SW 1271 (cell line): ENCODE measurements at places on chromosomes 7 and 10.

DNA sequence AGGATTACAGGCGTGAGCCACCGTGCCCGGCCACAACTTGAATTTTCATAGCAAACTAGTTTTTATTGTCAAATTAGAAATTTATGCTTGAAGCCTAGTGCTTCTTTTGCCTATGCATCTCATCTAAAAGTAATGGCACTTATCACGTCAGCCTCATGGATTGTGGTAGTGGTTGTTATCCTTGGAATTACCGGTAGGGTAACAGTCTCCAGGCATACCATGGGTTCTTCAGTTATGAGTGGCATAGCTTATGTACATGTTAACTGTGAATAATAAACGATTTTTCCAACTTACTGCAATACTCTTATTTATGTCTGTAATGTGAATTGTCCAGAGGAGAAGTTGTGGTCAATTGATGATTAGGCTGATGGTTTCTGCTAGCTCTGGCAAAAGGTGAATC lies 63.1 kb downstream of the BMPR1A start:
- no peak for DNase-seq

- no peak for DNase-seq
Observed at GRCh38 chr10:93752761-93753160, 5.0 kb upstream of the LGI1 start.

- DNase-seq, result no peak
Observed at GRCh38 chr10:67115972-67116371, 190.1 kb downstream of the LRRTM3 start.

GRCh38 chr10:132320654-132321469 lies 11.1 kb upstream of the LRRC27 start:
- DNase-seq, result no peak

DNA sequence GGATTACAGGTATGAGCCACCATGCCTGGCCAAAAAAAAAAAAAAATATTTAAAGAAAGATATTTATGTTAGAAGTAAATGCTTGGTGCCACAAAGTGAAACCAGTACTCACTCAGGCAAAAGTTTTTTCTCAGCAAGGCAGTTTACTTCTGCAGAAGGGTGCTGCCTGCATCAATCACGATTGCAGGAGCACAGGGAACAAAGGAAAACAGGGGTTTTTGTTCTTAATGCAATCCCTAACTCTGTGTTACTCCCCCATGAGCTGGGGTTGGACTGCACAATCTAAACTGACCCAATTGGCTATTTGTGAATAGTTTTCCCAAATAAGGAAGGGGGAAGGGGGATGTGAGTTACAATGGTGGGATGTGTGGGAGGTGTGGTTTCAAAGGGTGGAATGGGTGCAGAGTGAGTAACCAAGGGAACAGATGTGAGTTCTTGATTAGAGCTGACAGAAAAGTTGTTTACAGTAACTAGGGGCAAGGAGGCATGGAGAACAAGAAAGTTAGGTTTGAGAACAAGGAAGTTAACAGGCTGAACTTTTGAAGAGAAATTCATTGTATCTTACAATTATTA lies 255.4 kb downstream of the TYW1 start:
- no peak for DNase-seq

DNA sequence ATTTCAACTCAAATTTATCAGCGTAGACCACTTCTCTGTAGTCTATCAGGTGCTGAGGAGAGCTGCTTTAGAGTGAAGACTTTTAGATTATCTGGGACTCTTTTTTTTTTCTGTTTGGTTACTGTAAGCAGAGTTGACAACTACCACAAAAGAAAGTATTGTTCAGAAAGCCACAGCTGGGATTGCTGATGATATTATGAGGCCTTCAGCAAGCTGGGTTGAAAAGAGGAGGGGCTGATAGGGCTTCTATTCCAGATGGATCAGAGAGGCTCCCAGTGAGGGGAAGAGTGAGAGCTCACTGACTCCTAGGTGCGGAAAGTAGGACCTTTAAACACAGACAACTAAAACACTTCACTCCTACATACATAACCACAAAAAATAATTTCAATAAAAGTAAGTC lies 188.5 kb upstream of the FERD3L start:
- no peak for DNase-seq

- no peak for DNase-seq
Observed at GRCh38 chr10:103475437-103475836, 3.6 kb downstream of the CALHM3 start.

DNA sequence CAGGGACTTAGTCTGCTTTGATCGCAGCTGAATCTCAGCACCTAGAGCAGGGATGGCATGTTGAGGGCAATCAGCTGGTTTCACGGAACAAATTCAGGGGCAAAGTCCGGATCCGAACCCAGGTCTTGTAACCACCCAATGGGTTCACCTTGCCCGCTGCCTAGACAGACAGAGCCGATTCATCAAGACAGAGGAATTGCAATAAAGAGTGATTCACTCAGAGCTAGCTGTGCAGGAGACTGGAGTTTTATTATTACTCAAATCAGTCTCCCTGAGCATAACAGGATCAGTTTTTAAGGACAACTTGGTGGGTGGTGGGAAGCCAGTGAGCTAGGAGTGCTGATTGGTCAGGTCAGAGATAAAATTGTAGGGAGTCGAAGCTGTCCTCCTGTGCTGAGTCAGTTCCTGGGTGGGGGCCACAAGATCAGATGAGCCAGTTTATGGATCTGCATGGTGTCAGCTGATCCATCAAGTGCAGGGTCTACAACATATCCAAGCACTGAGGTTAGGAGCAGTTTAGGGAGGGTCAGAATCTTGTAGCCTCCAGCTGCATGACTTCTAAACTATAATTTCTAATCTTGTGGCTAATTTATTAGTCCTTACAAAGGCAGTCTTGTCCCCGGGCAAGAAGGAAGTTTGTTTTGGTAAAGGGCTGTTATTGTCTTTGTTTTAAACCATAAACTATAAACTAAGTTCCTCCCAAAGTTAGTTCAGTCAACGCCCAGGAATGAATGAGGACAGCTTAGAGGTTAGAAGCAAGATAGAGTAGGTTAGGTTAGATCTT lies 43.5 kb upstream of the CHST3 start:
- DNase-seq, result no peak

- DNase-seq, result no peak
Observed at GRCh38 chr10:18797286-18797685, 138.1 kb downstream of the ARL5B start.

GRCh38 chr7:127382301-127383085 lies 10.0 kb downstream of the ZNF800 start:
- no peak for DNase-seq

DNA sequence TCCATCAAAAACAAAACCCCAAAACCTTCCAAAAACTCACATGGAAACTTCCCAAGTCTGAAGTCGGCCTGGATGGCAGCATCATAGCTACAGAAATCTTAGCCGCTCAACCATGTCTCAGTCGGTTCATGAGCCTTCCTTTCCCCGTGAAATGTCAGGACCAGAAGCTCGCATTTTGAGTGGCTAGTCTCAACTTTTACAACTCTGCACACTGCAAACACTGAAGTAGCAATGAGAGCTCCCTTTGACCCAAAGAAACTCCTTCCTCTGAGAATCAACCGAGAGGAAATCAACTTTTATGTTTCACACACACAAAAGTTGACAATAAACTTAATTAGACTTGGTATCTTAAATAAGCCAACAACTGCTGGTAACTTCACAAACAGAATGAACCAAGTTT lies 37.6 kb upstream of the RNF32 start:
- no peak for DNase-seq

DNA sequence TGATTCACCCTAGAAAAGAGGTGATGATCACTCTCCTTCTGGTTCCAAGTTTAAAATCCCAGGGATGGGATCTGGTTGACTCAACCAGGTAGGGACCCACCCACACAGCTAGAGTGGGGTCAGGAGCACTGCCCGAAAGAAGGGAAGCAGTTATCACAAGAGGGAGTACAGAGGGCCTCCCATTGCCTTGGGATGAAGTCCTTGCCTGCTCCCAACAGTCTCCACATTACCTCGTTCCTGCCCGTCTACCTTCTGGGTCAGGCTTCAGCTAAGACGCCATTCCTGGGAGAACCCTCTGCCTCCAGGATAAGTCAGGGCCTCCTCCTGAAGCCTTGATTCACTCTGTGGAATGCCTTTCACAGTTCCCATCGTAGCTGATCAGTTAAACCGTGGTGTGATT lies 23.8 kb downstream of the ZMIZ2 start:
- DNase-seq, result no peak

DNA sequence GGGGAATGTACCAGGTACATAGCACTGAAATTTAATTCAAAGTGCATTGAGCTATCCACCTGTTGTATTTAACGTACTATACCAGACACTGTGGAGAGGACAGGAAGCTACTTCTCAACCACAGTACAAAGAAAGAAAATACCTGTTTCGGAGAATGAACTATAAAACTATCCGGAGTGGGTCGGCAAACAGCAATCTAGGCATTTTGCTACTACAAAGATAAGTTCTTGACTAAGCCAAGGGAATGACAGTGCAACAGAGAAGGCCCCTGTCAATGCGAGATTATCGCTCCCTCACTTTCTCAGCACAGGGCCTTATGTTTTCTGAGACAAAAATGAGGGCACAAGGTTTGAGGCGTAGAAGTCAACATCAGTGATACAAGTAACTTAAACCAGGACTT lies 27.4 kb downstream of the SFMBT2 start:
- DNase-seq, result no peak

GRCh38 chr10:117462816-117463544 lies 79.6 kb upstream of the EMX2 start:
- DNase-seq, result no peak

DNA sequence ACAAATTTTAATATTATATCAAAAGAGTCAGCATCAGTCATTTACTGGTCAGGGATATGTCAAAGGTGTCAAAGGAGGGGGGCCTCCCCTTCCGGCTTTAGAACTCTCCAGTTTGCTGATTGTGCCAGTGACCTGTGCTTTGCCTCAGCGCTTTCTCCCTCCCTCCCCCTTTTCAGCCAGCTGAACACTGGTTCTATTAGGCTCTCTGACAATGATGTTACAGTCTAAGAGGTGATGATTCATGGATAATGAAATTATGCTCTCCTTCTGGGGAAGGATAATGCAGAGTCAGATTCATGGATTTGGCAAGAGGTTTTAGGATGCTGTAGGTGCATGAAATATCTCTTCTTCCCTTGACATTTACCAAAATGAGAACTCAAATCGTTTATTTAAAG lies 6.1 kb downstream of the LRRTM3 start:
- DNase-seq, result no peak

DNA sequence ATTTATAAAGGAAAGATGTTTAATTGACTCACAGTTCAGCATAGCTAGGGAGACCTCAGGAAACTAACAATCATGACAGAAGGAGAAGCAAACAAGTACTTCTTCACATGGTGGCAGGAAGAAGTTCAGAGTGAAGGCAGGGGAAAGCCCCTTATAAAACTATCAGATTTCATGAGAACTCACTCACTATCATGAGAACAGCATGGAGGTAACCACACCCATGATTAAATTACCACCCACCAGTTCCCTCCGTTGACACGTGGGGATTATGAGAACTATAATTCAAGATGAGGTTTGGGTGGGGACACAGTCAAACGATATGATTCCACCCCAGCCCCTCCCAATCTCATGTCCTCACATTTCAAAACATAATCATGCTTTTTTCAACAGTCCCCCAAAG lies 124.2 kb upstream of the PCGF5 start:
- DNase-seq, result no peak

- DNase-seq, result no peak
Observed at GRCh38 chr10:47361293-47361692, 13.1 kb downstream of the RBP3 start.

GRCh38 chr10:34058845-34059614 lies 724.6 kb upstream of the NRP1 start:
- DNase-seq, result no peak

DNA sequence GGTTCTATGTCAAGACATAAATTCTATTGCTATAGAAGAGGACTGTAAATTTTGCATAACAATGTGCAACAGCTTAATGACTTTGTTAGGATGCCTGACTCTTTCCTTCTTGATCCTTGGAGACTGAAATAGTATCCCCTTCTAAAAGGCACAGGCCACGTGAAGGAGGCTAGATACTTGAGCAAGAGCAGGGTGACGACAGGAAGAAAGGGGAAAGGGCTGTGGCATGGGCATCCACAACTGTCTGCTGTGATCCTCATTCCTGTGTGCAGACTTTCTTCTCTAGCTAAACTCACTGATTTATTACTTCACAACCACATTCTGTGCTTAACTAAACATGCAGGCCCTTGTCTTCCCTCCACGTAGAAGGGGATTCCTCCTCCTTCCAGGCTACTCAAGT lies 1111.8 kb upstream of the C7orf33 start:
- DNase-seq, result no peak

- DNase-seq, result no peak
Observed at GRCh38 chr7:71191771-71192170, 59.8 kb downstream of the GALNT17 start.

GRCh38 chr7:156034397-156034796 lies 222.1 kb upstream of the SHH start:
- no peak for DNase-seq

GRCh38 chr7:17530741-17531421 lies 232.4 kb downstream of the AHR start:
- DNase-seq, result peak; percentile 54

DNA sequence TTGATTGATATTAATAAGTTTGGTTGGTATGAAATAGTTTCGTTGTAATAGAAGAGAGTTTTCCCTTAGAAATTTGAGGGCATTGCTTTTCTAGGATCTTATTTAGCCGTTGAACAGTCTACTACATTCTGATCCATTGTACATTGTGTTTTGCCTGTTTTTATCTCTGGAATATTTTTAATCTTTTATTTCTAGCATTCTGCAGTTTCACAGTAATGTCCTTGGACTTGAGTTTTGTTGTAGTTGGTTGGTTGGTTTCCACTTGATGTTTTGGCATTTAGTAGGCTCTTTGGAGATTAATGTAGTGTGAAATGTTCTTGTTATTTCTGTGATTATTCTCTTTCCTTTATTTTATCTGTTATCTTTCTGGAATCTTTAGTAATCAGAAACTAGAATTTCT lies 112.4 kb downstream of the CCSER2 start:
- no peak for DNase-seq

GRCh38 chr7:139618482-139619366 lies 95.2 kb downstream of the CLEC2L start:
- peak; percentile 29 for DNase-seq

DNA sequence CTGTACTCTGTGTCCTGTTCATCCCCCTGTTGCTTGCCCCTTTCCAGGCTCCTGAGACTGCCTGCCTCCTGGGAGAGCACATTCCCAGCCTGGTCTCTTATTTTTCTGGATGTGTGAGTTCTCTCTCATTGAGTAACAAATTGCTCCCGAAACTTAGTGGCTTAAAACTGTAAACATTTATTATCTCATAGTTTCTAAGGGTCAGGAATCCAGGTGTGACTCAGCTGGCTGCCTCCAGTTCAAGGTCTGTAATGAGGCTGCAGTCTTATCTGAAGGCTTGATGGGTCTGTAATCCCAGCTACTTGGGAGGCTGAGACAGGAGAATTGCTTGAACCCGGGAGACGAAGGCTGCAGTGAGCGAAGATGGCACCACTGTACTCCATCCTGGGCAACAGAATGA lies 53.6 kb upstream of the PRR15 start:
- no peak for DNase-seq
